ENCODE measurements at places on chromosomes 6 and 20.

GRCh38 chr20:10747019-10747418 lies 73.2 kb upstream of the JAG1 start:
- no peak for DNase-seq

GRCh38 chr6:163284151-163284550 lies 130.4 kb upstream of the QKI start:
- no peak for DNase-seq

- no peak for DNase-seq
These were observed 77.0 kb upstream of the COL21A1 start for GRCh38 chr6:56324396-56324795.

GRCh38 chr20:19001177-19001576 lies 187.6 kb downstream of the SCP2D1 start:
- no peak for DNase-seq

- no peak for DNase-seq
These were observed 39.5 kb upstream of the CHD6 start for GRCh38 chr20:41657655-41658054.

GRCh38 chr6:44238687-44239350 lies 8.1 kb upstream of the HSP90AB1 start:
- no peak for DNase-seq

DNA sequence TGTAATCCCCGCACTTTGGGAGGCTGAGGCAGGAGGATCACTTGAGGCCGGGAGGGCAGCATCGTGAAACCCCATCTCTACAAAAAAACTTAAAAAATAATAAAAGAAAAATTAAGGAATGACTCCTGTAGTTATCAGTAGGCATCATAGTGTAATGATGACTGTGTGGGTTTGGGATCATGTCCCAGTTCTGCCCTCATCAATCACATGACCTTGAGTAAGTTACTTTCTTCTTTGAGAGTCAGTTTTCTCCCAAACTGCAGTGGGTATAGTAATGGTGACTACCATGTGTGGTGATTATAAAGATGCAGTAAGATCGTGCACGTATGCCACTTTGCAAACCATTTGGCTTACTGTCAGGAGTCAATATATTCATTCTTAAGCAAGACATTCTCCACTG lies 89.2 kb downstream of the TXNDC5 start:
- DNase-seq, result no peak

- no peak for DNase-seq
These were observed 58.4 kb downstream of the SYTL3 start for GRCh38 chr6:158708239-158708638.

- no peak for DNase-seq
These were observed 296.8 kb downstream of the UTRN start for GRCh38 chr6:144581812-144582537.

DNA sequence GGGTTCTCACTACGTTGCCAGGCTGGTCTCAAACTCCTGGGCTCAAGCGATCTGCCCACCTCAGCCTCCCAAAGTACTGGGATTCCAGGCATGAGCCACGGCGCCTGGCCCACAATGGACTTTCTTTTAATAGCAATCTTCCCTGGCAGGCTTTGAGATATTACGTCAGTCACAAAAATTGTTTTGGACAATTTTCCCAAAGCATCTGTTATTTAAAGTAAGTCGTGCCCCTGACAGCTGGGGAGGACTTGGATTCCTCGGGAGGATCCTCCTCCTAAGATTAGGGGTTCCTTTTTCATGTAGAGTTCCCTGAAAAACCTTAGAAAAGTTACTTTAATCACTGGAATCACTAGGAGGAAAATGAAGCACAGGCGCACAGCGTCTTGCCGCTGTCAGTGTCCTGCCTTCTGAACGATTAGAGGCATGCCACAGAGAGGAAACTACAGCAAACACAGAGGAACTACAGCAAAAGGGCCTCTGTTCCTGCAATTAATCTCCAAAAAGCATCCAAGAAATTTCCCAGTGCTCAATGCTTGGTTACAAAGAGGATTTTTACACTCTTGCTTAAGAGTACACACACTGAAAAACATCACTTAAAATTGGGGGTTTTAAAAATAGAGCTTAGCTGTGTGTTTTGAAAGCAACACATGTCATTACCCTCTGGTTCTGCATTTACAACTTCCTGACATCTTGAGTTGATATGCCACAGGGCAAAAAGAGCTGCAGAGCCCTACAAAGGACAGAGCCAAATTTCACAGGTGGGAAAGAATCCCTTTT lies 4.5 kb downstream of the ACSS1 start:
- DNase-seq, result no peak

- DNase-seq, result no peak
These were observed 86.2 kb upstream of the PTPRK start for GRCh38 chr6:128606611-128607010.

- no peak for DNase-seq
These were observed 58.0 kb downstream of the ZFAND3 start for GRCh38 chr6:37877373-37878149.

GRCh38 chr6:81169166-81169565 lies 583.3 kb downstream of the TENT5A start:
- no peak for DNase-seq

DNA sequence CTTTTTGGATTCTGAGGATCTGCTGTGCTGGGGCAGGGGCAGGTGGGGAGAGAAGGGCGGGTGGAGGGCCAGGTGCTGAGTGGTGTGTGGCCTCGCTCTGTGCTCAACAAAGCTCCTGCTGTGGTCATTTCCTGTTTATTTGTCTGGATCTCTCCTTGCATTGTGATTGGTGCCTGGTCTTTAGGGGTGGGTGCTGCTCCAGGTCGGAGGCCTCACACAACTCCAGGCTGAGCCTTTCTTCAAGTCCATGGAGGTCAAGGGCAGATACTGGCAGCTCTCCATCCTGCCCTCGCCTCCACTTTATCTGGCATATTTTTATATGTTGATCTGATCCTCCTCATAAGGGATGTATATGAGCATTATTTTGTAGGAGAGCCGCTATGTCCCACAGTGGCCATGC lies 36.2 kb downstream of the HLA-F start:
- no peak for DNase-seq

- DNase-seq, result no peak
These were observed 29.2 kb downstream of the ERMARD start for GRCh38 chr6:169780571-169781091.

DNA sequence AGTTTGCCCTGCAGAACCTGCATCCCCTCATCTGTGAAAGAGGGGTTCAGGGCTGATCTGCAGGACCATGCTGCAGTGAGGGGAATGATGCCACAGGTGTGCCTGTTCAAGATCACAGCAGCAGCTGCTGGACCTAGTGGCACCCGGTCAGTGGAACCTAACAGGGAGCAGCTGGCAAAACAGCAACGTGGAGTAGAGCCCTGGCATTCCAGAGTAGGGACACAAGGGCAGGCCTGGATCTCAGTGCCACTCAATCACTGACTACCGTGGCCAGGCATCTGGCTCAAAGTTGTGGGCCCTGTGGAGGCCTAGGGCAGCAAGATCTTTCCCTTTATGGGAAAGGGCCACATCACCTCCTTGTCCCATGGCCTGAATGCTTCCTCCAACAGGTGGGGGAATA lies 62.2 kb downstream of the INSM1 start:
- DNase-seq, result no peak

- DNase-seq, result no peak
These were observed 32.9 kb downstream of the AHI1 start for GRCh38 chr6:135464634-135465033.

- DNase-seq, result no peak
These were observed 1.5 kb downstream of the PABPC1L start for GRCh38 chr20:44911264-44911921.

All from stimulated activated CD8-positive, alpha-beta memory T cell treated with anti-CD3 and anti-CD28 coated beads, Interleukin-7, amount 100 ng/mL, for 1 hour (primary cell).